ENCODE measurements at places on chromosomes 1 and 21. TPM values are rescaled to one million over a fixed set of nuclear protein-coding genes. Genes with fewer than 3 reads are reported as not detected.

Gene NFASC
- total RNA-seq, result 1.9 TPM

DNA sequence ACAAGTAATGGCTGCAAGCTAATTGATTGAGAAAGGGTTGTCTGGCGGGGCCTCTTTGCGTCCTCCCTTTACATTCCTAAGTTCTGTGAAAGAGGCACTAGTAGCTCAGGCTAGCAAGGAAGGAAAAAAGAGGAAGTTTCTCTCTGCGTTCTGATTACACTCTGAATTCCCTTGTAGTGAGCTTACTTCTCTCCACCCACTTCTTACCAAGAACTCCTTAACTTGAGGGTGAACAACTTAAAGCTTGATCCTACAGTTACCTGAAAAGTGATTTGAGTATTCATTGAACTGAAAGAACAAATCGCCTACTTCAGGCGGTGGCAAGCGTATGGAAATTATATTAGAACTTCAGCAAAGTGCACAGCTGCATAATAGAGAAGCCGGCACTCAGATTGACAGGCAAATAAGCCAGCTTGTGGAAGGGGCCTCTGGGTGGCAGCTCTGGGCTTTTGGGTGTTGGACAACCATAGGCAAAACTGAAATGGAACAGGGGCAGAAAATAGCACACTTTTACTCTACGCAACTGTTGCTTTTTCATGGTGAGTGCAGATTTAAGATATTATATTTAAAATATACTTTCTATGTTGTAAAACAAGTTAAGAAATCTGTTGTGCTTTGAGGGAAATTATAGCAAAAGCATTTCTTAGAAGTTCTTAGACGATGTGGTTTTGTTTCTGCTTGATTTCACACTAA, 464.5 kb downstream of the USP25 start:
- peak; percentile 80 for DNase-seq

- DNase-seq, result no peak
These were observed 75.8 kb downstream of the FHAD1 start for GRCh38 chr1:15322648-15323350.

DNA sequence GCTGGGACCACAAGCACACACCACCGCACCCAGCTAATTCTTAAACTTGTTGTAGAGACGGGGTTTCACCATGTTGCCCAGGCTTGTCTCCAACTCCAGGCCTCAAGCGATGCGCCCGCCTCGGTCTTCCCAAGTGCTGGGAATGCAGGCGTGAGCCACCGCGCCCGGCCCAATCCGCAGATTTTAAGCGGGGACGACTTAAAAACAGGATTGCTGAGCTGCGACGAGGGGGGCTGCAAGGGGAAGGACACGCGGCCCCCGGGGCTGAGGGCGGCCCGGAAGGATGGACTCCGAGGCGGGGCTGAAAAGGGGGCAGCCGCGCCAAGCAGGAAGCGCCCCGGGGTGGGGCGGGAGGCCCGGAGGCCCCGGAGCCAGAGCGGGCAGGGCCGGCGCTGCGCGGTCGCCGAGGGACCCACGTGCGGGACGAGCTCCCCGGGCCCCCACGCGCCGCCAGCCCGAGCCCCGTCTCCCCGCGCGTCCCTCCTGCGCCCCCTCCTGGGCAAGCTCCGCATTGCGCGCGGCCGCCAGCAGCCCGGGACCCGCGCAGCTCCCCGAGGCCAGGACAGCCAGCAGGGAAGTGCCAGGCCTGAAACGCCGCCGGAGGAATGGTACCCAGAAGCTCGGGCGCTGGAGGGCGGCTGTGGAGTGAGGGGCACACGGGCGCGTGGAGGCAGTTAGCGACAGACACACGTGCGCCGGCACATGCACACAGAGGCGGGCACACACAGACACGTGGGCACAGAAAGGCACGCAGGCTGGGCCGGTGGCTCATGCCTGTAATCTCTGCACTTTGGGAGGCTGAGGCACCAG, 5.5 kb upstream of the PRKCZ start:
- DNase-seq, result peak; percentile 38

DNA sequence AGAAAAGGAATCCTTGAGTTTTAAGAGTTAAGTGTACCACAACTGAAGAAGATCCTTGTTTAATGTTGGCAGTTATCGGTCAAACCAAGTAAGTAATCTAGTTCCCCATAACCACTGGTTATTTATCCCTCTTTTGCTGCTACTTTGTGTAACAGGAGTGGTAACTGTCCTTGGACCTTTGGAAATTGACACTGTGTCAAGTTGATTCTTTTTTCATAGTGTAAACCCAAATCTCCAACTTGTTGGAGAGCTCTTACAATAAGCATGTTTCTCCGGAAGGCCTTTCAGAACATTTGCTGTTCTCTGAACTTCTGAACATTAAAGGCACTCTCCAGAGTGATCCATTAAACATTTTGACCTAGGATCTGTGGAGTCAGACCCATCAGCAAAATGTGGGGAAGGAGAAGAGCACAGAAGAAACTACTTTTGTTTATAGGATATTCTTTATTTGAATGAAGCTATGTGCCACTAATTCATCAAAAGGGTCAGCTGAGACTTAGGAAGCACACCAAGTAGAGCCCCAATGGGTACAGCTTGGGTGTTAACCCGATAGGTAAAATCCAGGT, 3.9 kb downstream of the AHCYL1 start:
- no peak for DNase-seq

GRCh38 chr1:33569331-33569730, 96.9 kb downstream of the ZSCAN20 start:
- no peak for DNase-seq

DNA sequence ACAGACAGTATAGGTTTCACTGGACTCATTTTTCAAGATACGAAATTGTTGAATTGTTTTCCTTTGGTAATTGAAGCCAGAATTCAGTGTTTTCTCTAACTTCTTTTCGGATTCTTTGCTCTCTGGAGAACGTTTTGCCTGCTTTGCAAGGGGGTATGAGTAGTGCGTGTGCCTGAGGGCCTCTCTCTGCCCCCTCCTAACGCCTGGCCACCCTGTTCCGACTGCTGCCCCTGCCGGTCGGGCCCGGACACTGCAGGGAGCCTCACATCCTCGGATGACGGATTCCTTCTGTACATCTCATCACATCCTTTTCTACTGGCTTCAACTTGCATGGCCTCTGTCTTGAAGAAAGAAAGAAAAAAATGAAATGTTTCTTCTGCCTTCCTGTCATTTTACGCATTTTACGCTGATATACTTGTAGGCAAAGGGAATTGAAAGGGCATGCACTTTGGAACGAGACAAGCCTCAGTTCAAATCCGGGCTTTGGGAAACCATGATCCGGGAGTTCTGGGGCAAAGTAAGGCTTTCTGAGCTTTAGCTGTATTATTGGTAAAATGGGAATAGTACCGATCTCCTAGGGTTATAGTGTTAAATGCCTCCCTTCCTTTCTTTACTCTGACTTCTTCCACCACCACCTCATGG, 65.1 kb downstream of the DISC1 start:
- DNase-seq, result peak; percentile 30

- no peak for DNase-seq
These were observed 13.9 kb downstream of the FAM151A start for GRCh38 chr1:54609301-54609921.

DNA sequence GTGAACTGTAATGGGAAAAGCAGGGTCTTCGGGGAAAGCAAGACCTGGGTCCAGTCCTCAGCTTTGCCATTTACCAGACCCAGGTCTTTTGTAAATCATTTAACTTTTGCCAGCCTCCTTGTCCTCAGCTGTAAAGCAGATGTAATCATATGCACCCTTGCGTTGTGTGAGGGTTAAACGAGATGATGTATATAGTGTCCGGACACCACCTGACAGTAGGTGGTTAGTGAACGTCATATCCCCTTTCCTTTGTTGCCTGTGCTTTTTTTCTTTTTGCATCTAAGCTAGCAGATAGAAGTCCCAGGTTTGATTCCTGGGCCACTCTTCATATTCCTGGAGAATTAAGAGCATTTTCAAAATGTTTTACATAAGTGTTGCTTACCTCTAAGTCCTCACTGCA, 28.5 kb downstream of the IL12RB2 start:
- no peak for DNase-seq
